SJSA1 (cell line): ENCODE measurements at places on chromosomes 5 and 9. TPM values are rescaled to one million over a fixed set of nuclear protein-coding genes. Genes with fewer than 3 reads are reported as not detected.

The RUFY1 gene
- 38.4 and 41.9 TPM in 2 replicates for total RNA-seq

The KCNMB1 gene
- total RNA-seq, result 0.44 and 1.00 TPM in 2 replicates

The RAB3C gene
- total RNA-seq, result not detected in 2 replicates

The TAF1L gene
- total RNA-seq, result not detected in 2 replicates

The ZNF483 gene
- total RNA-seq, result 1.2 and 1.3 TPM in 2 replicates

The SHOC1 gene
- total RNA-seq, result not detected in 2 replicates

The FBP1 gene
- total RNA-seq, result not detected in 2 replicates

The FGD3 gene
- total RNA-seq, result not detected in 2 replicates

The C8G gene
- not detected in 2 replicates for total RNA-seq

The TUSC1 gene
- not detected in 2 replicates for total RNA-seq

The BTNL3 gene
- not detected in 2 replicates for total RNA-seq

The SPATA31C1 gene
- total RNA-seq, result not detected in 2 replicates

The C9orf50 gene
- total RNA-seq, result not detected in 2 replicates

The KIF12 gene
- total RNA-seq, result 0.13 and 0.85 TPM in 2 replicates

The LIFR gene
- total RNA-seq, result 36.2 and 46.0 TPM in 2 replicates

The SNCAIP gene
- 0.16 TPM in 1 of 2 replicates, not detected in the other for total RNA-seq

The PLAA gene
- 19.3 and 22.7 TPM in 2 replicates for total RNA-seq

The ISL1 gene
- total RNA-seq, result 0.71 TPM in 1 of 2 replicates, not detected in the other

The TXNDC8 gene
- not detected in 2 replicates for total RNA-seq

DNA sequence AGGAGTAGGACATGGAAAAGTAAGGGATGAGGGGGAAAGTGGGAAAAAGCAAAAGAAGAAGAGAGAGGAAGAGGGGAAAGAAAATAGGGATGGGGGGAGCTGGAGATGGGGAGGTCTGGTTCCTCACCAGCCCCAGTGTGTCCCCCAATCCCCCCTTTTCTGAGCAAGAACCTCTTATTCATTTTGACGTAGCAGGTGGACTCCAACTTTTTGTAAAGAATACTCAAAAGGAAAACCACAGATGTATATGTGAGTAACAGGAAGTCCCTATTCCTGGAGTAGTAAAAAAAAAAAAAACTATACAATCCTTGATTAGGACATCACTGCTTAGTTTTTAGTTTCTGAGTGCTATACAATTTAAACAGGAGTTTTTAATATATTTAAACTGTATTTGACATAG lies 3.9 kb upstream of the CFAP95 start:
- H3K4me3 ChIP-seq, result no peak overlapping the region
- H3K27ac ChIP-seq, result no peak overlapping the region
- H3K27me3 ChIP-seq, result no peaks in the 10 kb centered on the region
- no peaks in the 10 kb centered on the region for H3K36me3 ChIP-seq
- peaks cover 7% of the 10 kb centered on the region; the same call in 1 of the 2 replicates for H3K4me1 ChIP-seq

GRCh38 chr5:79794347-79794746 lies 104.7 kb downstream of the CMYA5 start:
- no peak overlapping the region for H3K27ac ChIP-seq
- no peak overlapping the region for H3K4me3 ChIP-seq
- no peaks in the 10 kb centered on the region for H3K4me1 ChIP-seq
- H3K27me3 ChIP-seq, result no peaks in the 10 kb centered on the region
- no peak for DNase-seq

DNA sequence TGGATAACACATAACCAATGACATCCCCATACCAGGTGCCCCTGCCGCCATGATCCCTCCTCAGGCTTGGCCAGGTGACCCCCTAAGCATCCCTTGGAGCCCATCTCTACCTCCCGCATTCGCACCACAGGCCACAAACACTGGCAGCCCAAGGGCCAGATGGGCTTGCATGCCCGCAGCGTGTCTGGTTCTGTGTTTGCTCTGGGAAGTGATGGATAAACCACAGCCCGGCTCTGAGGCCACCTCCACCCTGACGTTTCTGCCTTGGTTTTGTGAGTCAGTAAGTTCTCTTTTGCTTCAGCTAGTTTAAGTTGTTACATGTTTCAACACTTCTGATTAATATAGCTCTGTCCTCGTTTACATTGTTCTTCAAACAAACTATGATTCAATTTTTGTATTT lies 172.4 kb upstream of the PHYKPL start:
- no peaks in the 10 kb centered on the region for H3K4me1 ChIP-seq
- no peaks in the 10 kb centered on the region for H3K27me3 ChIP-seq
- no peak for DNase-seq

DNA sequence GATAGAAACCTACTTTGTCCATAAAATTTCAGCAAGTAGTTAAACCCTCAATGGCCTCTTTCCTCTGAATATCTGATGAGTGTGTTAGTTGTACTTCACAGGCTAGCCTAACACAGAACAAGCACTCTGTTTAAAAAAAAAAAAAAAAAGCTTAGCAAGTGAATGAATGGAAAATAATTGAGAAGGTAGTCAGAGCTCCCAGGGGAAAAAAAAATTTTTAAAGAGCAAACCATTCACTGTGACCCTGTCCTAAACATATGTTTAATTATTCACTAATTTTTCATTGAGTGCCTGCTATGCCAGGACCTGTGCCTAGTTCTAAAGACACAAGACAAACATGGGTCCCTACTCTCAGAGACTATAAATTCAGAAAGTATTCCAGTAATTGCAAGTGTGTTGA lies 69.3 kb downstream of the SH3RF2 start:
- H3K27ac ChIP-seq, result no peak overlapping the region
- no peak overlapping the region for H3K4me3 ChIP-seq
- H3K4me1 ChIP-seq, result peaks cover 13% of the 10 kb centered on the region; the same call in 1 of the 2 replicates
- no peak for DNase-seq
- no peaks in the 10 kb centered on the region for H3K27me3 ChIP-seq

DNA sequence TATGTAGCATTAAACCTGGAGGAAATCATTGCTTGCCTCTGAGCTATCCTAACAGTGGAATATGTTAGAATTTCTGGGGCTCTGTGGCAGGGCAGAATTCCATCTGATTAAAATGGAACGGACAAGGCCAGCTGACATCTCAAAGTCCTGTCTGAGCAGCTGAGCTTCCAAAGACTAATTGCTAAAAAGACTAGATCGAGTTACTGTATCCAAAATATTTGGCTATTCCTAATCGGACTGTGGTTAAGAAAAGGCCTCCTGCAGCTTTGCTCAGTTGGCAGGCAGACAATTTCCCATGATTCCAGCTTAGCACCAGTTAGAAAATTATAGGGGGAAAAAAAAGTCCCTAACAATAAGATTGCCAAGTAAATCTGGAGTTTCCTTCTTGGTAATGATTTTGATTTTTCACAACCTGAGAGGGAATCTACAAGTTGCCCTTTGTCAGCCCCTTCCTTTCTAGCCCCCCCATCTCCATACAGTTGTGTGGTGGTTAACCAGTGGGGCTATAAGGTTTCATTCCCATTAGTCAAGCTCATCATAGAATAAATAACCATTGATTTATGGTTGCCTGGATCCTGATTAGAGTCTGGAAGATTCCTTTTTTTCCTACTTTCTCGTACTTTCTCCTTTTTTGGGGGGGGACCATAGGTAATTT lies 26.4 kb downstream of the PTGR1 start:
- H3K4me1 ChIP-seq, result no peaks in the 10 kb centered on the region
- no peak overlapping the region for H3K4me3 ChIP-seq
- no peaks in the 10 kb centered on the region for H3K27me3 ChIP-seq
- H3K27ac ChIP-seq, result no peak overlapping the region

- H3K27ac ChIP-seq, result peak overlapping the region; percentile 58
- H3K4me1 ChIP-seq, result peaks cover 32% of the 10 kb centered on the region
- no peaks in the 10 kb centered on the region for H3K27me3 ChIP-seq
These were observed 12.7 kb downstream of the CSF2 start for GRCh38 chr5:132086277-132086794.

GRCh38 chr9:99848447-99848846 lies 26.8 kb downstream of the NR4A3 start:
- DNase-seq, result no peak
- H3K27ac ChIP-seq, result no peak overlapping the region

- no peak overlapping the region for H3K4me3 ChIP-seq
- H3K27me3 ChIP-seq, result no peaks in the 10 kb centered on the region
- H3K4me1 ChIP-seq, result peaks cover 45% of the 10 kb centered on the region
- DNase-seq, result no peak
These were observed 92.2 kb upstream of the MAMDC2 start for GRCh38 chr9:69951411-69951810.

GRCh38 chr5:72179816-72180440 lies 72.7 kb downstream of the MAP1B start:
- H3K36me3 ChIP-seq, result peaks cover 73% of the 10 kb centered on the region
- no peak for DNase-seq
- peak overlapping the region; percentile 18 for H3K4me3 ChIP-seq
- H3K4me1 ChIP-seq, result peaks cover 36% of the 10 kb centered on the region
- H3K27ac ChIP-seq, result peak overlapping the region; percentile 88
- no peaks in the 10 kb centered on the region for H3K27me3 ChIP-seq

- no peak overlapping the region for H3K27ac ChIP-seq
- no peak overlapping the region for H3K4me3 ChIP-seq
- H3K4me1 ChIP-seq, result peaks cover 8% of the 10 kb centered on the region
- DNase-seq, result no peak
- H3K27me3 ChIP-seq, result no peaks in the 10 kb centered on the region
These were observed 62.8 kb downstream of the TTLL11 start for GRCh38 chr9:122030357-122030756.

DNA sequence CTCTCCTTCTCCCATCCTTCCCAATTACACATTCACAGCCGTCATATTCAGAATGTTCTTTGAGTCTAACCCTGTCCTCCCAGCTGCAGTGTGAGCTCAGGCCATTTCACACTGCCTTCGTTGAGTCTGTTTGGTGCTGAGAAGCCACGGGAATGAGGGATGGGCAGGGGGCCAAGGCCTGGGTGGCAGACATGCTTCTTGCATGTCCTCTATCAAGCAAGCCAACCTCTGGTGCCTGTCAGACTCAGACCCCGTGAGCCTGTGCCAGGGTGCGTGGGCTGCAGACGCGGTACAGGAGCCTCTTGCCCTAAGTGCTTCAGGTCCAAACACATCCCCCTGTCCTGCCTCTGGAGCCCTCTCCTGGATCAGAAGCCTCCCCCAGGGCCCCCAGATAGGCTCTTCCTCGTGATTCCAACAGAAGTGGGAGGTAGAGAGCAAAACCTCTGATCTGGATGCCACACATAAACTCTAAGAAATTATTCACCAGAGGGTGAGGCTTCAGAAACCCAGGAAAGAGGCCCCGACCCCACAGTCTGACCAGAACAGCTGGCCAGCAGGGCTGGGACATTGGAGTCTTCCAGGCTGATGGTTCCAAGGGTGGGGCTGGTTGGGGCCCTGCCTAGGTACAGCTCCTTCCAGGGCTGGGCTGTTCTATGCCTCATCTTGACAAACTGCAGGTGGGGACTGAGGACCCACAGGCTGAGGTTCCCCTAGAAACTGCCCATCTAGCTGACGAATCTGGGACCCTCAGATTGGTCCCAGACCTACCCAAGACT lies 46.7 kb upstream of the CDKN2AIPNL start:
- no peak overlapping the region for H3K27ac ChIP-seq
- no peaks in the 10 kb centered on the region for H3K27me3 ChIP-seq
- no peaks in the 10 kb centered on the region for H3K4me1 ChIP-seq
- no peak overlapping the region for H3K4me3 ChIP-seq
- no peak for DNase-seq
- H3K36me3 ChIP-seq, result no peaks in the 10 kb centered on the region

DNA sequence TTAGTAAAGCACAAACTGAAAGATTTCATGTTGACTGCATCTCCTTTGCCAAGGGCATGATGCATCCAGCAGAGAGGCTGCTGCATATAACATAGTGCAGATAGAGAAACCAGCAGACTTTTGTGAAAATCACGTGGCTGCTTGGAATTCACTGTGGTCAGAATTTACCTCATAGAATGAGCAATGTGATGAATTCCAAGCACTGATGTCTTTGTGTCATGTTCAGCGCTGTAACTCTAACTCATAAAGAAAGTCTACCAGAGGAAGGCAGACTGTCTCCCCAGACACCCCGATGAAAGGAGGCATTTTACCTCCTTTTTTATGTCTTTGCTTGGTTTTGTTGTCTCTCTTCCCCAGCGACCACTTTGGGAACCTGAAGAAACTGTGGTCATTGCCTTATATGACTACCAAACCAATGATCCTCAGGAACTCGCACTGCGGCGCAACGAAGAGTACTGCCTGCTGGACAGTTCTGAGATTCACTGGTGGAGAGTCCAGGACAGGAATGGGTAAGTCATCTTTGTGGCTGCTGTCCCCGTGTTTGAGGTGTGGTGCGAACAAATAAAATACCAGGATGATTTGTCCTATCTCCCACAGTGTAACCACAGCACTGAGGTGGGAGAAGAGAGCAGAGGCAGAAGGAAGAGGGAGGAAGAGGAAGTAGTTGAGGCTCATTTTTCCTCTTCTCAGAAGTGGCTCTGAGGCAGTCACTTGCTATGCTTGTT lies 42.0 kb downstream of the ITK start:
- H3K4me3 ChIP-seq, result no peak overlapping the region
- no peak overlapping the region for H3K27ac ChIP-seq
- no peak for DNase-seq

- no peak for DNase-seq
- H3K27ac ChIP-seq, result no peak overlapping the region
- no peaks in the 10 kb centered on the region for H3K27me3 ChIP-seq
- no peak overlapping the region for H3K4me3 ChIP-seq
These were observed 213.7 kb downstream of the TMEM38B start for GRCh38 chr9:105908069-105908468.

GRCh38 chr9:91589101-91589553 lies 165.5 kb upstream of the NFIL3 start:
- no peak overlapping the region for H3K4me3 ChIP-seq
- DNase-seq, result peak; percentile 0
- no peak overlapping the region for H3K27ac ChIP-seq
- no peaks in the 10 kb centered on the region for H3K36me3 ChIP-seq

- no peak for DNase-seq
- 0 out of 2 replicates have a peak, but pooled peaks cover 3% of the 10 kb centered on the region for H3K27me3 ChIP-seq
- H3K4me1 ChIP-seq, result no peaks in the 10 kb centered on the region
- H3K4me3 ChIP-seq, result no peak overlapping the region
- H3K36me3 ChIP-seq, result no peaks in the 10 kb centered on the region
These were observed 322.9 kb upstream of the RPS23 start for GRCh38 chr5:82601077-82601476.

GRCh38 chr9:137240318-137240840 lies 708 bp upstream of the TUBB4B start:
- peaks cover 29% of the 10 kb centered on the region for H3K4me1 ChIP-seq
- DNase-seq, result peak; percentile 69
- H3K4me3 ChIP-seq, result peak overlapping the region; percentile 63
- peak overlapping the region; percentile 83 for H3K27ac ChIP-seq
- no peaks in the 10 kb centered on the region for H3K27me3 ChIP-seq
- H3K36me3 ChIP-seq, result peaks cover 31% of the 10 kb centered on the region

DNA sequence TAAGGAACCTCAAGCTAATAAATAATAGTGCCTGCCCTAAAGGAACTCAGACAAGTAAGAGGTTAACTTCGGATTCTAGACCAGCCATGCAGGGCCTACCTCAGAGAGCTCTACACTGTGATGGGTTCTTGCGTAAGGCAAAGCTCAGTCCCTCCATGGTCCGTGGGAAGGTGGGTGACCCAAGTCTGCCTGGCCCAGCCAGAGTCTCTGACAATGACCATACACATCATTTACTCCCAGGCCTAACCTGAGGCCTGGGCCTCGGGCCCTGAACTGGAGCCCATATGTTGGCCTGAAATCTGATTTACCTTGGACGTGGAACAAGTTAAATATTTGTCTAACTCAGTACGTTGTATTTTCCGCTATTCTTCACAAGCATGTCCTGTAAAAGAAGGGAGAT lies 55.1 kb downstream of the TMEM174 start:
- H3K36me3 ChIP-seq, result no peaks in the 10 kb centered on the region
- no peak overlapping the region for H3K4me3 ChIP-seq
- peaks cover 31% of the 10 kb centered on the region for H3K4me1 ChIP-seq
- no peak overlapping the region for H3K27ac ChIP-seq

- H3K27ac ChIP-seq, result no peak overlapping the region
- no peak overlapping the region for H3K4me3 ChIP-seq
- DNase-seq, result no peak
- H3K36me3 ChIP-seq, result peaks cover 15% of the 10 kb centered on the region
- peaks cover 83% of the 10 kb centered on the region for H3K4me1 ChIP-seq
- H3K27me3 ChIP-seq, result no peaks in the 10 kb centered on the region
These were observed 6.9 kb downstream of the GSN start for GRCh38 chr9:121274851-121275250.
